Renal pelvis (tissue), 12 donors: ENCODE measurements at places on chromosomes 2 and 18.

GRCh38 chr18:23391156-23391555 is 61.9 kb upstream of the RIOK3 start:
- DNase-seq = no peak

GRCh38 chr2:154696369-154696768 is 2.1 kb upstream of the KCNJ3 start:
- no peak for DNase-seq

DNA sequence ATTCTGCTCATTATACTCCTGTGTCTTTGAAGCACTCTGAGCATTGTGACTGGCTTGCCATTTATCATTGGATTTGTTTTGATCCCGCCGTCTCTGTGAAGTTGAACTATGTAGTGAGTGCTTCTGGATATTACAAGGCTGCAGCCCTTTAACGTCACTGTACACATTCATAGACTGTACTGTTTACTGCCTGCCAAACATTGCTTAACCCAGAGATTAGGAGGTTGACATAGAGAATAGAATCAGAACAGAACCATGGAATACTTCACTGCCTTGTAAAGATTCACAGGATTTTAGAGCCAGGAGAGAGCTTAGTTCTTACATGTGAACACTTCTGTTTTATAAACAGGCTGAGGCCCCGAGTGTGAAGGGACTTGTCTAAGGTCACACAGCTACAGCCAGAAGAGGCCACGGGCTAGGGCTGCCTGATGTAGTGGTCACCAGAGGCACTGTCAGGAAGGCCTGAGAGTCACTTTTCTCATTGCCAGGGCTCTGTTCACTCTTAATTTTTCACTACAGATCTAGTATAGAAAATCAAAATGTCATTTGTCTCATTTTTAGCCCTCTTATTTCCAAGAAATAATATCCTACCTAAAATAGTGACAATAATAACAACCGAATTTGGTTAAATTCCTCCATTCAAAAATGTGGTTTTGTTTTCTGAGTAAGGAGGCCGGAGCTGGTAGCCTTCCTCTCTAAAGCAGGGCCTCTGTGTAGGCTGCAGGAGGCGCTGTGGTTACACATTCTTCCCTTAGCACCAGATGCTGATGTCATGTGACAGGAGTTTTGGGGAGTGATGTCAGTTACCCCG is 87.9 kb downstream of the UGGT1 start:
- DNase-seq = peak; percentile 52

GRCh38 chr18:23878336-23878900 is 136.1 kb upstream of the TTC39C start:
- no peak for DNase-seq

DNA sequence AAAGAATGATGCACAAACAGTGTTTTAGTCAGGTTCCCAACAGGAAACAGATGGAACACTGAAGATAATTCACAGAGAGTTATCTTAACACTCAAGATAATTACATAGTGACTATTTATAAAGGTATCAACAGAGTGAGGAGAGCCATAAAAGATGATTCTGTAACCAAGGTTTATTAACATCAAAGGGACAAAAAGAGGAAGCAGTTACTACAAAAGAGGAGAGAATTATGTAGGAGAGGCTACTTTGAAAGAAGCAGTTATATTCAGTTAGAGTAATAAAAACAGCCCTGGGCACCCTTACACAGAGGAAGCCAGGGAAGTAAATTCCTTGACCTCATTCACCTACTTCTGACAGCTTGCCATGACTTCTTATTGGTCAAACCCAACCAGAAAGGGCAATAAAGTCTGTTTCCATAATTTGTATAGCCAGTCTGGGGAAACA is 326.5 kb upstream of the SLC39A10 start:
- no peak for DNase-seq

GRCh38 chr2:81247648-81248047 is 943.1 kb upstream of the LRRTM1 start:
- no peak for DNase-seq

- no peak for DNase-seq
These were observed 109.4 kb downstream of the ZNF516 start for GRCh38 chr18:76385681-76385975.

DNA sequence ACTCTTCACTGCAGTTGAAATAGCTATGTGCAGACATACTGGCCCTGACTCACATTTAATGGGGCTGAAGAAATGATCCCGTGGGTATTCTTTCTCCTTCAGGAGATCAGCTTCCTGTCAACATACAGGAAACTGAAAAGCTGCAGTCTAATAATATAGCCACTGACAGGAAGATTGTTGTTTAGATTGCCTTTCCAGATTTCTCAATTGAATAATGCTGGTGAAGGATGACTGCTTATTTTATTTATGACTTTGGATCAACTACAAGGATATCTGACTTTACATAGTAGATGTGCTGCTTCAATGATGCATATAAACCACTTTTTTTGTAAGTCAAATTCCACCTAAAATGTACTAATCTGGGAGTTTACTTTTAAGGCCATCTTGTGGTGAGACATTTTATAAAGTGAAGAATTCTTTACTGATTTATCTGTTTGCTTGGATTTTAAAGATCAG is 93.4 kb upstream of the MAP4K3 start:
- no peak for DNase-seq

GRCh38 chr2:66431846-66432587 is 2.9 kb upstream of the MEIS1 start:
- no peak for DNase-seq

DNA sequence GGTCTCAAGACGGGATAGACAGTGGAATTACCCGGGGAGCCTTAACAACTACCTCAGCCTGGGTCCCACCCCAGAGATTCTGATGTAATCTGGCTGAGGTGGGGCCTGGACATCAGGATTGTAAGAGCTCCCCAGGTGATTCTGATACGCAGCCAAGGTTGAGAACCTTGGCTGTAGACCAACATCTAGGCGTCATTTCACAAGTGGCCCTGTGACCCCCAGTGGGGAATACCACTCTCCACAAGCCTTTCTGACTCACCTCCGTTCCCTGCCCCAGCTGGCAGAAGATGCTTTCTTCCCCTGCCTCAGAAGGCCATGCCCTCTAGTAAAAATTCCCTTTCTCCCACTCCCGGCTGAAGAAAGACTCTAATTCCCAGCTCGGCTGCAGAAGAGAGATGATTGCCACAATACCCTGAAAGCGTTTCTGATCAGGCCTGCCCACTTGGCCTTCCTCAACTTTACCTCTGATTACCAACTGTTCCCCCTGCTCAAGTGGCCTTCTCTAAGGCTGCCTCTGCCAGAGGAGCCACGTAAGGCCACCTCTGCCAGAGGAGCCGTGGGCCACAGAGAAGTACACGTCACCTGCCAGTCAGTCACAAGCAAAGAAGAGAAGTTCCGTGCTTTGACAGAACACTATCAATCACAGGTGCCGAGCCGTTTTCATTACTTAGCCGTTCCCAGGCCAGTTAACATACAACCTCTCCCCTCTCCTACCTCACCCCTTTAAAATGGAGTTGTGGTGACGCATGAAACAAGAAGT is 116.8 kb upstream of the PKDCC start:
- no peak for DNase-seq

DNA sequence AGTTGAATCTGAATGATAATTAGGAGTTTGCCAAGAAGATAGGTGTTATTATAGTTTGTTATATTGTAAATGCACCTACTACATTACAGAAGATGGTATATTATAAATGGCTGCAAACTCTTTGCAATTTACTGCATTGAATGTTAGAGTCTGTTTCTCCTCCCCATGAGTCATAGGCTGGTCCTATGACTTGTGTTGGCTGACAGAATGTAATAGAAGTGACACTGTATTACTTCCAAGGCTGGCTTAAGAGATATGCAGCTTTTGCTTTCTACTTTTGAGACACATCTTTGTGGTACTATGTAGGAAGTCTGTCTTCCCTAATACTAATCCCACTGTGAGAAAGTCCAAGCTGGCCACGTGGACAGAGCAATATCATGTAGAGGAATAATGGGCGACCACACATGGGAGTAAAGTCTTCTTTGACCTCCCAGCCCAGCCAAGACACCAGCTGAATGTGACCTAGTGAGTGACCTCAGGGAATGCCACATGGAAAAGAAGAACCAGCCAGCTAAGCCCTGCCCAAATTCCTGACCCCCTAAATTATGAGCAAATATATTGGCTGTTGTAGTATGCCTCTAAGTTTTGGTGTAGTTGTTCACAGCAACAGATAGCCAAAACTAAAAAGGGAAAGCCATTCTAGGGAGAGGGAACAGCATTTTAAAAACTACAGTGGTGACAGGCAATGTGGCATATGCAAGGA is 6.8 kb upstream of the DDX1 start:
- DNase-seq = no peak
